ENCODE measurements at places on chromosomes 16 and 17.

GRCh38 chr16:48434653-48435317 is 49.6 kb upstream of the SIAH1 start:
- peak; percentile 54 for DNase-seq

GRCh38 chr16:72927199-72928089 is 120.5 kb downstream of the ZFHX3 start:
- DNase-seq: peak; percentile 77

DNA sequence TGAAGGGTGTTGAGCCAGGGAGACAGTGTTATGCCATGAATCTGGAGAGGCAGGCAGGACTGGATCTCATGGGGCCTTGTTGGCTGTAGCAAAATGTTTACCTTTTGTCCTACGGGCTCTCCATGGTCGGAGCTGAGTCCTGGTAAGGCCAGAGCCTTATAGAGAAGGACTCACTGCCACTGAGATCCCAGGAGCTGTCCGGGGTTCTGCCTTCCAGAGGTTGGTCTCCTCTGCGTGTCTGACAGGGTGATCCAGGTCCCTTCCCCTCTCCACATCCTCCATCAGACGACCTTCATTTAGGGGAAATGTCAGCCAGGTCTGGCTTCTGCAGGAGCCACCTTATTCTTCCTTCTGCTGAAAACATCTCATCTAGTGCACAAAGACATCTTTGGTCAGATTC is 285.2 kb upstream of the N4BP1 start:
- no peak for DNase-seq

GRCh38 chr16:55146966-55147365 is 177.0 kb upstream of the IRX6 start:
- no peak for DNase-seq

GRCh38 chr16:57276596-57276995 is 7.9 kb downstream of the PLLP start:
- DNase-seq: no peak
